ENCODE measurements at places on chromosomes 13 and 19.
A peak's percentile ranks its signal among the peaks of the same experiment; 100 is the strongest.

DNA sequence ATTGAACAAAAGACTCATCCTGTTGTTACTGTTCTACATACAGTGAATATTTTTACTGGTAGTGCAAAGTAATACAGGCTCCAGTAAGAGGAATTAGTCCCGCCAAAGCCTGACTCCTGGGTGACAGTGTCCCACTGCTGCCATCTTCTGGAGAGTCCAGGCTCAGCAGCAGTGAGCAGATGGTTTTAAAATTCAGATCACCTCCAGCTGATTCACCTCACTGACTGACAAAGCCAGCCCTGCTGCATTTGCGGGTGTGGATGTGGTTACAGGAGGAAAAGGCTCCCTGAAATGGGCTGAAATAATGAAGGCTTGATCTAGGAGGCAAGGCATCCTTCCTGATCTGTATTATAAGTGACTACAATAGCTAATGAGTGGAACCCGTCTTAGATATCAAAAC, 18.3 kb downstream of the PABPC3 start:
- DNase-seq = peak; percentile 59

DNA sequence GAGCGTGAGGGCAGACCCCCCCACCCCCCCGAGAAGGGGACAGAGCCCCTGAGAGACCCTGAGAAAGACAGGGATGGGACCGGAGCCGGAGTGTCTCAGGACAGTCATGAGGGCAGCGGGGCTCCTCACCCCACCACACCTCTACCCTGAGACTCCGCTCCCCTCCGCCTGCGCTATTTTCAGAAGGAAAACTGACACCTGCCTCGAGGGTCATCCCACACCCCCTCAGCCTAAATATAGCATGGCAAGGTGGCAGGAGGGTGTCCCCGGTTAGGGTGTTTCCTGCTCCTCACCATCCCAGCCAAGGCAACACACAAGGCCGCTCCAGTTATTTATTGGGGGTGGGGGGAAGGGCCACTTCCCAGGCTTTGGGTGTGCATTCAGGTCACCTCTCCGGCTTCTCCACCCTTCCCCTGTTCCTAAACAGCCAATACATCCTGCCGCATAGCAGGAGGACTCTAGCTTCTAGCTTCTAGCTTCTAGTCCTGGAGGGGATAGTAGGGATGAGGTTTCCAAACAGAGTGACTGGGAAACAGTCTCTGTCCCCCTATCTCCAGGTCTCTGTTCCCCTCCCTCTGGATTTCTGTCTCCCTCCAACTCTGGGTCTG, 1.4 kb upstream of the NTF4 start:
- no peak for DNase-seq

DNA sequence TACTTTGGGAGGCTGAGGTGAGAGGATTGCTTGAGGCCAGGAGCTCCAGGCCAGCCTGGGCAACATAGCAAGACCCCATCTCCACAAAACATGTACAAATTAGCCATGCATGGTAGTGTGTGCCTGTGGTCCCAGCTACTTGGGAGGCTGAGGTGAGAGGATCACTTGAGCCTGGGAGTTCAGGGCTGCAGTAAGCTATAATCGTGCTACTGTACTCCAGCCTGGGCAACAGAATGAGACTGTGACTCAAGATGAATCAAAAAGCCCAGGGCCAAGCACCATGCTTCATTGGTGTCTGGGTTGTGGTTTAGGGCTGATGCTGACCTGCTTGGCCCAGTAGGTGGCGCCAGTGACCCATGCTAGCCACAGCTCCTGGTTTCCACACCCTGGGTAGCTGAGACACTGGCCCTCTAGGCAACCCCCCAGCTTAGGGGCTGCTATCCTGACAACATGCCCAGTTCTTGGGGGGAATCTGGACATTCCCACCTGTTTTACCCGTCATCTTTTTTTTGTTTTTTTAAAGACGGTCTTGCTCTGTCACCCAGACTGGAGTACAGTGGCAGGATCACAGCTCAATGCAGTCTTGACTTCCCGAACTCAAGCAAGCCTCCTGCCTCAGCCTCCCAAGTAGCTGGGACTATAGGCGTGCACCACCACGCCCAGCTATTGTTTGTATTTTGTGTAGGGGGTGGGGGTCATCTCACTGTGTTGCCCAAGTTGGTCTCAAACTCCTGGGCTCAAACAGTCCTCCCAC, 5.5 kb downstream of the CCDC124 start:
- DNase-seq = peak; percentile 79

DNA sequence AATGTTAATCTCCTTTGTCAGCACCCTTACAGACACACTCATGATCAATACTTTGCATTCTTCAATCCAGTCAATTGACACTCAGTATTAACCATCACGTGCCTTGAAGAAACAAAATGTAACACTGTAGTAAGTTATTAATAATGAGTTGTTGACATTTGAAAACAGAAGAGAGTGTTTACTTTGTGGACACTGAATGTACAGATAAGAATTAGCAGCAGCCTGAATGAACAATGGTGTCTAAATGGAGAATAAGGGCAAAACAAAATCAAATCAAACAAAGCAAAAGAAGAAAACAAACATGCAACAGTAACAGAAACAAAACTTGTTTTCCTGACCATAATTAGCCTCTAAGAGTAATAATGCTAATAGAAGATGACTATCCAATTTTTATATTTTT, 1191.1 kb upstream of the MIR17HG start:
- DNase-seq = no peak

- DNase-seq = no peak
Observed at GRCh38 chr13:88585861-88586260, 914.7 kb downstream of the SLITRK5 start.

DNA sequence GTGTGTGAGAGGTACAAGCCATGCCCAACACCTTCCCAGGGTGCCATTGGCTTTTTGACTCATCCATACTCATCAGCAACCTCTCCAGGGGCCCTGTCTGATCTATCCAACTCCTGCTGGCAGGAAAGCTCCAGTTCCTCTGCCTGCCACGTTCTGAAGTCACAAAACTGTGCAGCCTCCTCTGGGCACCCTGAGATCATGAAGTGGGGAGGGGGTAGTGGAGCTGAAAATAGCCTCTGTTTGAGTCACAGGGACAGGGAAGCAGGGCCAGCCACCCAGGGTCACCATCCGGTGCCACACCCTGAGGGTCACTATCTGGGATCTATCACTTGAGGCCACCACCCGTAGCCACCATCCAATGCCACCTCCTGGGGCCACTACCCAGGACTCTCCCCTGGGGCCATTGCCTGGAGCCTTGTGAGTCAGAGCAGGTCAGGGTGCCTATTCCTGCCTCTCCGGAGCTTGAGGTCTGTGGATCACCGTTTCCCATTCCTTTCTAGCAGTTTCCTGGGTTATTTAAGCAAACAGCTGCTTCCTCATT, 172.1 kb downstream of the NUFIP1 start:
- peak; percentile 52 for DNase-seq

- DNase-seq = no peak
Observed at GRCh38 chr13:25602176-25602575, 230.4 kb downstream of the ATP8A2 start.

DNA sequence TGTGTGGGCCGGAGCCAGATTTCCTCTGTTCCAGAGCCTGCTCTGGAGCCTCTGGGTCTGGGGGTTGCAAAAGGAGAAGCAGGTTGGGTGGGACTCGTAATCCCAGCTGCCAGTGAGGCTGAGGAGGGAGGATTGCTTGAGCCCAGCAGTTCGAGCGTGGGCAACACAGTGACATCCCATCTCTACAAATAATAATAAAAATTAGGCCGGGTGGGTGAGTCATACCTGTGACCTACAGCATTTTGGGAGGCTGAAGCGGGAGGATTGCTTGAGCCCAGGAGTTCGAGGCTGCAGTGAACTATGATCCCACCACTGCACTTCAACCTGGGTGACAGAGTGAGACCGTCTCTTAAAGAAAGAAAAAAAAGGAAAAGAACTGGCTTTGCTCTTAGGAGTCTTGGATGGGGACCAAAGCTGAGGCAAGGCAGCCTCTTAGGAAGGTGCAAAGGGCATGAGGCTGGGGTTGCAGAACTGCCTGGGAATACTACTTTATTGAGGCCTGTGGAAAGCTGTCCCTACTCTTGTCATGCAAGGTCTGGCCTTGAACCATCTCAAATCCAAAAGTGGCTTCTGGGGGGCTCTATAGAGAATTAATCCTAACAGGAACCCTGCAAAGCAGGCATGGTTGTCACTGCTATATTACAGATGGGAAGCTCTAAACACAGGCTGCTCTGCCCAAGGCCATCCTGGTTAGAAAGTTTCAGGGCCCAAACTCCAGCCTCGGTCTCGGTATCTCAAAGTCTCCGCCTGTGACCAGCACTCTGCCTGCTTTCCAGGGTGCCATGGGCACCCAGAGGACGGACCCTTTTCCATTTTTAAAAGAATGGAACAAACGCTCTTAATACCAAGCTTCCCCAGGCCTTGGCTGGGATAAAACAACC, 880 bp upstream of the C19orf12 start:
- no peak for DNase-seq

DNA sequence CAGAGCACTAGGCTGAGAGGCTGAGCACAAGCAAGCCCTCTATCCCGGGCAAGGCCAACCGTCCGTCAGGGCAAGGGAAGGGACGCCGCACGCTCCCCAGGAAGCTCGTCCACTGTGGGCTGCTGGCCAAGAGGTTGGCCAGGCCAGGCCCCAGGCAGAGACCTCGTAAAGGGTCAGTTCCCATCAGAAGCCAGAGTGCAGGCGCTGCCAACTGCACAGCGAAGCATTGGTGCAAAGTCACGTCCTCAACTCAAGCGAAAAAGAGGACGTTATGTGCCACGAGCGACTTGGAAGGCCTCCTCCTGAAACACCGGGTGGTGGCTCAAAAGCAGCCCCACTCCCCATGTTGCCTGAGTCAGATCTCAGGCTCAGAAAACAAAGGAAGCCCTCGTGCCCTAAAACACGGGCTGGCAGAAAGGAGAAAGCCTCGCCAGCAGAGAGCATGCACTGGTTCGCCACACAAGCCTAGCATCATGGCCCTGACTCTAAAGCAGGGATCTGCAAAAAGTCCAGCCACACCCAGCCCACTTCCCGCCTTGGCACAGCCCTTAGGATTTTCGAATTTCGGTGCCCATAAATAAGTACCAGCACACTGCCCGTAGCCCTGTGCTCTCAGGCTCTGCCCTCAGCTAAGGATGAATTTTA, 4.7 kb downstream of the AKAP8 start:
- no peak for DNase-seq

GRCh38 chr13:103349211-103349980, 283.2 kb upstream of the SLC10A2 start:
- no peak for DNase-seq

- no peak for DNase-seq
Observed at GRCh38 chr19:34408411-34408810, 4.2 kb downstream of the PDCD2L start.

- no peak for DNase-seq
Observed at GRCh38 chr19:28972058-28972852, 240.7 kb downstream of the UQCRFS1 start.

DNA sequence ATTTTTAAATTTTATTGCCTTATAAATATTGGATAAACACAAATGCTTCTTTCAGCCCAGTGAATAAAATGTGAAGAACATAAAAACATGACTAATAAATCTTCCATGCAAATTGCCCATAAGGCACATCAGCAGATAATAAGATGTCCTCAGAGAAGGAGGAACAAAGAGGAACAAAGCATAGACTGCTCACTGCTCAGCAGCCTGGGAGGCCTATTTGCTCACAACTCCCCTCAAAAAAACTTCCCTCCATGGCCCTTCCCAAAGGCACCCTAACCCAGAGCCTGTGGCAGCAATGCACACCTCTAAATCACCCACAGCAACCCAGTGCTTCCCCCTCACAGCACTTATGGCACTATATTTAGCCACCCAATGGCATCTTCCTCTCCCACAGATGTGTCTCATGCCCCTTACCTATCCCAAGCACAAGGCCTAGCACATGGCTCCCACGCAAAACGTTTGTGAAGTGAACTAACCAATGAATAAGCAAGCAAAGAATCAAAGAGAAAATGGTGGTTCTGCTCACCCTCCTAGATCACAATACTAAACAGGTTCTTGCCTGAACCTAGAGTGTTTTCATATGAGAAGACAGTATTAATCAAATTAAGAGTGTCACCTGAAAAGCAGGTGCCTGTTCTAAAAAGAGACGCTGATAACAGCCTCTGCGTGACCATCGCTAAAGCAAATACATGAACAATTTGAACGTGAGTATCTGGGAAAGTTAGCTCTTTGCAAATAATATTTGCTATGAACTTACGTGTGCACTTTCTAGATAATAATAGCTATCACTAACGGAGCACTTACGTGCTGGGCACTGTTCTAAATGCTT, 96.9 kb downstream of the TBC1D4 start:
- DNase-seq = no peak

GRCh38 chr13:43307221-43307920, 284.0 kb downstream of the DNAJC15 start:
- no peak for DNase-seq

DNA sequence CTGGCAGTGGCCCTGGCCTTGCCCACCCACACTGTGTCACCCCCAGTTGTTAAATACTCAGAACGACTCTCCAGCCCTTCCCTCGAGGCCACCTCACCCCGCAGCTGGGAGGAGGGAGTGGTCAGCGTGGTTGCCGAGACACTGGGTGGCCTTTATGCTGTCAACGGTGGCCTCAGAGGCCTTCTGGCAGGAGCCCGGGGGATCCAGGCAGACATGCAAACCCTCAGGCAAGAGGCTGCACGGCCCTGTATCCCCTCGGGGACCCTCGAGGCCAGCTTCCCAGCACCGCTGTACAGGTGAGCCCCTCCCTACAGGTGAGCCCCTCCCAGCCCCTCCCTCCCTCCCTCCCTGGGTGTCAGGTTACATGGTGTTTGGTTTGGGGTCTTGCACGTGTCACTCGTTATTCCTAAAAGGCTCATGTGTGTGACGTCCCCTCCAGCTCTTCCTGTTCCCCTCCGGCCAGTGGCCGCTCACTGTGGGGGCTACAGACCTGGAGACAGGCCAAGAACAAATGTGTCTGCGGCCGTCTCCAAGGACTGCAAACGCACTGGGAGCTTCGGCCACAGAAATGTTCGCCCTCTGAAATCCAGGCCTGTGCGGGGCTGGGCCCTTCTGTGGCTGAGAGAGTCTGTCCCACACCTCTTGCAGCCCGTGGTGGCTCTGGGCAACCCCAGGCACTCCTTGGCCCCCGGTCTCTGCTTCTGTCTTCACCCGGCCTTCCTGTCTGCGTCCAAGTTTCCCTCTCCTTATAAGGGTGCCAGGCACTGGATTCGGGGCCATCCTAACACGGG, at the start of gene TEKTIP1:
TSS of gene TEKTIP1 (plus strand) at position 210 of the 791 bp plus-strand sequence. CDS start at position 214, 4 bp downstream.
- DNase-seq = no peak

DNA sequence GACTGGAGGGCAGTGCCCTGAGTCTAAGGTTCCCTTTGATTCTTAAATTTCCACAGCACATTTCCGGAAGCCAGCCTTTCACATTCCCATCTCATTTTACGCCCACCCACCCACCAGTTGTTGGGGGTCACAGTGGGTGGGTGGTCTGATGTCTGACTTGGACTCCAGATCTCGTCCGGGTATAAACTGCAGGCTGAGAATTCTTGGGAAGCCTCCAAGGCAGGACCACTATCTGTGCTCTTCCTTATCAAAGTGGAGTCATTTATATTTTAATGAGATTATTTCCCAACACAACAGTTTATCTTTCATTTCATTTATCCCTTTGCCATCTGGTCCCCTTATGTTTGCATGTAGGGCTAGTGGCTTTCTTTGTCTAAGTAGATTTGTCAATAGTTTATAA, 3.6 kb upstream of the FAM124A start:
- no peak for DNase-seq

- no peak for DNase-seq
Observed at GRCh38 chr19:39444598-39445195, 685 bp upstream of the SUPT5H start.
